ENCODE measurements at places on chromosomes 11 and 22.
A peak's percentile ranks its signal among the peaks of the same experiment; 100 is the strongest.

DNA sequence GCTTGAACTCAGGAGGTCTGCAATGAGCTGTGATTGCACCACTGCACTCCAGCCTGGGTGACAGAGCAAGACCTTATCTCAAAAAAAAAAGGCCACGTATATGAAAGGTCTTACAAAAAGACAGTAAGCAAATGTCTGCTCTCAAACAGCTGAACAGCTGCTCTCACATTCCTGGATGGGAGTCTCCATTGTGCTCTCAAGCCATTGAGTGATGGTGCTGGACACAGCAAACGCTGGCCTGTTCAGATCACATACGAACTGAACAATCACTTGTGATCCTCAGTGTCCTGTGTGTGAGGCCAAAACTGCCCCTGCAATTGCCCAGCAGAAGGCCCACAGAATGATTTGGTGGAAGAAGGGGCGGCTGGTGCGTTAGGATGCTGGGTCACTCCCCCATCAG, 34.4 kb upstream of the YWHAH start:
- no peak for DNase-seq

- no peak for DNase-seq
These were observed 2.1 kb downstream of the KIF18A start for GRCh38 chr11:28105869-28106268.

DNA sequence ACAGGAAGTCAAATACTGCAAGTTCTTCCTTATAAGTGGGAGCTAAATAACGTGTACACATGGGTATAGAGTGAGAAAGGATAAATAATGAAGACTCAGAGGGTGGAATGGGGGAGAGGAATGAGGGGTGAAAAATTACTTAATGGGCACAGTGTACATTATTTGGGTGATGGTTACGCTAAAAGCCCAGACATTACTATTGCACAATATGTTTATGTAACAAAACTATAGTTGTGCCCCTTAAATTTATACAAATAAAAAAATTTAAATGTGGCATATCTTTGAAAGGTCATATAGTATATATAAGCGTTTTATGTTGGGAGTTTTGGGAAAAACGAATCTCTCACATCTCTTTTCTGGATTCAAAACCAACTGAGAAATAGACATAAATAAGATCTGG, 96.1 kb downstream of the KIF18A start:
- no peak for DNase-seq

DNA sequence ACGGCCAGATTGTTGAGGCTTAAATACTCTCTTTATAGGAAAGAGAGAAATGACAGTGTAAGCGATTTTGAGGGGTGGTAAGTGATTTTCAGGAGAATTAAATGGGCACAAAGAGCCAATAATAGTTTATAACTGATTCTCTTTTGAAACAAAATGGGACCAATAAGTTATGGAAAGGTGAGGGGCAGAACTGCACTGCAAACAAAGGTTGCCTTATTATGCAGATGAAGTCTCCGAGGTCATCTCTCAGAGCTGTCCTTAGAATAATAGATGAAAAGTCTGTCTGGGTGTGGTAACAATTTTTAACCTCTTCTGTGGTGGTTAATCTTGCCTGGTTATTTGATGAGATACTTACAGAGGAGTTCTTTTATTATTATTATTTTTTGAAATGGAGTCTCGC, 14.7 kb upstream of the CRTAM start:
- DNase-seq = no peak

DNA sequence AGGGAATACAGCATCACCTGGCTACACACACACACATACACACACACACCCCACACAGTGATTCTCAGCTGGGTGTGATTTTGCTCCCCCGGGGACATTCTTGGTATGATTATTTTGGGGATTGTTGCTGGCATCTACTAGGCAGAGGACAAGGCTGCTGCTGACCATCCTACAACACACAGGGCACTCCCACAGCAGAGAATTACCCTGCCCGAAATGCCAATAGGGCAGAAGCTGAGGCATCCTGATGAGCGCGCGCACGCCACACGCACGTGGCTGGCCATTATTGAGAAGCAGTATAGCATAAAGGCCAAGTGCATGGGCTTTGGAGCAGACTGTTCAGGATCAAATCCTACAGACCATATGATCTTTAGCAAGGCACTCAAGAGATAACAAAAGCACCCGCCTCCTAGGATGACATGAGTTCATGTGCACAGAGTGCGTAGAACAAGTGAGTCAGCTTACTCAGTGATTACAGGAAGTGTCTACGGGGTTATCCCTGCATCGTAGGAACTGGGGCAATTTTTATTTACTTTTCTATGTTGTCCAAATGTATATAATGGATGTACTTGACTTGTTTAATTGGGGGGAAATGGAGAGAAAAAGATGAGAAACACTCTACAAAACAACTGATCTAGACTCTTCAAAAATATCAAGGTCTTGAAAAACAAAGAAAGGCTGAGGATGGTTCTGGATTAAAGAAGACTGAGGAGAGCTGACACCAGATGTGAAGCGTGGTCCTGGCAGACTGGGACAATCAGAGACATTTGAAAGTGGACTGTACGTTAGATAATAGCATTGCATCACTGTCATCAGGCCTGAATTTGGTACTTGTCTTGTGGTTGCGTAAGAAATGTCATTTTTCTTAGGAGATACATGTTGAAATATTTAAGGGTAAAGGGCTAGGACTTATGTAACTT, 7.2 kb upstream of the EHD1 start:
- no peak for DNase-seq

DNA sequence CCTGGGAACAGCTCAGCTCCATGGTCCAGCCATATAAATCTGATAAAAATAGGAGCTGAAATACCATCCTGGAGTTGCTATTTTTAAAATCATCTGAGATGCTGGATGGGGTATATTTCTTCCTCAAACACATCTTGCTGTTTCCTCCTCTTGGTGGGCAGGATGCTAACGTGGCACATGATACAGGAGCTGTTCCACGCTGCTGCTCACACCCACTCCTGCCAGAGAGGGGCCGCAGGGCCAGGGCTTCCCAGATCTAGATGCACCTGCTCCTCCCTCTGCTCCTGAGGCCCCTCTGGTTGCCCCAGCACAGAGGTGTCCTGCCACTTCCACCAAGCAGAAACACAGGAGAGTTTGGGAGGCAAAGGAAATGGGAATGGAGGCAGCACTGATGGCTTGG, 3.3 kb upstream of the ST3GAL4 start:
- no peak for DNase-seq

- no peak for DNase-seq
These were observed 2.6 kb downstream of the TBC1D10A start for GRCh38 chr22:30324014-30324730.

DNA sequence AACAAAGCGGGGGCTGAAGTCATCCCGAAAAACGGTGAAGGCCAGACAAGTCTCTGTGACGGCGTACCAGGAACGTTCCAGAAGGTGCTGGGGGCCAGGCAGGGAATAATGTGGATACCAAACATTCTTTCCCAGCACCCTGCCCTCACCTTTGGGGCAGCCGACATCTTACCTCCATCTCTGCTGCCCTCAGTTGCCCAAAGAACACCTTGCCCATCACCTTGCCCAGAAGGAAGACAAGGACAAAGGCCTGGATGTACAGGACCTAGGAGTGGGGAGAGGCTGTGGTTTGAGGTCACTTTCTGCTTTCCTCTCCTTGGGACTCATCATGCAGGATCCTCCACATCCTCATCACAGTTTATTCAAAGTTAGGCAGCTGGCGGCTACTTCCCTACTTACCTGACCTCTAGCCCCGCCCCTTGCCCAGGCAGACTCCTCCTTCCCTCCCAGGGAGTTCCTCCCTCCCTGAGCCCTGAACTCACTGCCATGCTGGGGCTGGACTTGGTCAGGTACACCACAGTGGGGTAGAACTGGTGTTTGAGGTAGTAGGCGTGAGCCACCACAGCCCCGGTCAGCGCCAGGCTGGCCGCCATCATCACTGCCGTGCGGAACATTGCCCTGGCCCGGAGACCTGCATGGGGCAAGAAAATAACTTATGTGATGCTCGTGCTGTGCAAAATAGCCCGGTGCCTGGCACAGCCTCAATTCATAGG, 1.2 kb downstream of the SYVN1 start:
- peak; percentile 80 for DNase-seq

DNA sequence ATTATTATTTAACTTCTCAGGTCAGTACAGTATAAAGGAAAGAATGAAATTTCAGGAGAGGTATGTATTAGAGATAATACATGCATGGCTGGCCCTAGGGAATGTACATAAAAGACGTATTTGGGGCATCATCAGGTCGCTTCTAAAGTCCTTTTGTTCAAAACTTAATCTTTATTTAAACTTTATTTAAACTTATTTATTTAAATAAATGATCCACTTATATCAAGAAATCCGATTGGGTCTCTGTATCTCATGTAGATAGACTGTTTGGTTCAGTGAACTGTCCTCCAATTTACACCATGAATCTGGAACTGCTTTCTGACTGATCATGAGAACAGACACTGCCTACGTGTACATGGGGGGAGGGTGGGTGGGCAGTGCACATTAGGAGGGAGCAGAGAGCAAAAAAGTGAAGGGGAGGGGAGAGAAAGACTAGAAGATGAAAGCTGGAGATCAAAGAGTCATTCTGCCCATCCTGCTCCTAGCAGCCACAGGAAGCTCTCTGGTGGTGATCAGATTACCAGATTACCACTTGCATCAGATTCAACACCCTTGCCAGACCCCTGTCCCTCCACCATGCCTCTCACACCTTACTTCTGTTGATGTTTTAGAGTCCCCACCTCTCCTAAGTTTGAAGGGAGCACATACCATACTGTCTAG, 92.1 kb upstream of the MTMR2 start:
- no peak for DNase-seq

- no peak for DNase-seq
These were observed 66.8 kb downstream of the TCF20 start for GRCh38 chr22:42203609-42204008.

GRCh38 chr22:36088292-36088691, 59.7 kb upstream of the RBFOX2 start:
- DNase-seq = no peak

- no peak for DNase-seq
These were observed 2.1 kb upstream of the LRFN4 start for GRCh38 chr11:66854729-66855211.

DNA sequence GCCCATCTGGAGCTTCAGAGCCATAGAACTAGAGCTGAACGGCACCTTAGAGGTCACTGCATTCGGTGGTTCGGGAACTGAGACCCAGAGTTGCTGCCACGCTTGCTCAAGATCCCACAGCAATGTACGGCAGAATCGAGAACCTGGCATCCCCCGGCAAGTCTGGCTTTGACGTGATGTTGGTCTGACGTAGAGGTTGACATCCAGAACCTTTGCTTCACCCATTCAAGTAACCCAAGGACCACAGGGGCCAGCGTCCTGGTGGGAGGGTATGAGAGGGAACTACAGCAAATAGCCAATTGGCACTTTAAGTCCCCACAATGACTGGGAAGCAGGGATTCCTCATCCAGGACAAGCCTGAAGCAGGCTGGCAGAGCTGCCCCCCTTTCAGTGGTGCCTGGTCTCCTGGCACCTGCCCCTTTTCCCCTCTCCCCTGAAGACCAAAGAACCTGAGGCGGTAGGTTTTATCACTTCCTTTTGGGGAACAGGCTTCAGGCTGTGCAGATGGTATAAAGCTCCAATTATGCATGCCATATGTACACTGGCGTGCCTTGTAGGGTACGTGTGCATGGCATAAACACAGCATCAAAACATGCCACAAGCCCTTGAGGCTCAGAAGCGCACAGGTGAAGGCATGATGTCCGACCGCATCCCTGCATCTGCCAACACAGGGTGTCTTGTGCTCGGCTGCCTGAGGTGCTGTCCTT, 15.3 kb upstream of the TEF start:
- DNase-seq = no peak

- DNase-seq = no peak
These were observed 180.6 kb upstream of the MTMR2 start for GRCh38 chr11:96104496-96104895.

DNA sequence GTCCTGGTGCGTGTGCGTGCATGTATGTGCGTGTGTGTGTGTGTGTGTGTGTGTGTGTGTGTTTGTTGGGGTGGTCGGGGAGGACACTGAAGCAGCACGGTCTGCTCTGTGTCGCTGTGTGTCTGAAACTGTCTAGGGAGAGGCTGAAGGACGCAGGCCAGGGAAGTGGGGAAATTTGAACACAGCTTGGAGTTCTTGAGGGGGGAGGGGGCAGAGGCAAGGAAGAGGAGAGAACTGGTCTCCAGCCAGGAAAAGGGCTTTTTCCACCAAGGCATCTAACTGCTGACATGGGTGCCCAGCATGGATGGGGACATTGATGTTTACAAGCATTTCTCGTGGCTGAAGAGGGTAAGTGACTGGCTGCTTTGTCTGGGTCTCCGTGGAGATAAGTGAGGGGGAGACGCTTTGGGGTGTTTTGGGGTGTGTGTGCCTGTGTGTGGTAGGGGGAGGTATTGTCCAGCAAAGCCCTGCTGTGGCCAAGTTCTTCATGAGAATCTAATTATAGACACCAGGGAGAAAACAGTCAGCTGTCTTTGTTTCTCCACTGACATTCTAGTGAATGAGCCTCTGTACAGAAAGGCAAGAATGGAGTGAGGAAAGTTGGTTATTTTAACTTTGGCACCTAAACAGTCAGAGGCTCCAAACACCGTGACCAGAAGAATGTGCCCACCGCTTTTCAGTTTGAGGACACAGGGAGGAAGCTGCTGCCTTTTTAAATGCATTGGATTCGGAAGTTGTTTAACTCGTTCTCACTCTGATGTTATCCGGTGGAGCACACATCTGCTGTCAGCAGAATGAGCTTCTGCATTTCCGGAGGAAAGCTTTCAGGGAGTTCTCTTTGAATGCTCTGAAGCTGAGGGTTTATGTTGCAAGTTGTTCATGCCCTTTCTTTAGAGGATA, 63.7 kb downstream of the PPFIBP2 start:
- peak; percentile 73 for DNase-seq

DNA sequence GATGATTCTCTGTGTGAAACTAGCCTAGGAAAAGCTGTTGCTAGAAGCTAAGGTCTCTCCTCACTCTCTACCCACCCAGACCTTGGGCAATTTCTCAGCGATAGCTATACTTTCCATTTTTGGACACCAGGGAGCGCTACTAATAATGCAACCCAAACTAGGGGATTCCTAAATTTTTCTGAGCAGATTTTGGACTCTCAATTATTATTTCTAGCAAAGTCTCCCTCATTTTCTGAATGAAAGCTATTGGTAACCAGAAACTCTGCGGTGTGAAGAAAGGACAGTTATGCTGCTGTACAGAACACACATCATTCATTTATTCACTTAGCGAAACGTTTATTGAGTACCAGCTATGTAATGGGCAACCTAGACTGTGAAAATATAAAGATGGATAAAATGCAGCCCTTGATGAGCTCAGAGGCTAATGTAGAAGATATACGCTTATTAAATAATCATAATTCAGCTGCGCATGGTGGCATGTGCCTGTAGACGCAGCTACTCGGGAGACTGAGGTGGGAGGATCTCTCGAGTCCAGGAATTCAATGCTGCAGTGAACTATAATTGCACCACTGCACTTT, 6.1 kb upstream of the STIM1 start:
- DNase-seq = no peak

DNA sequence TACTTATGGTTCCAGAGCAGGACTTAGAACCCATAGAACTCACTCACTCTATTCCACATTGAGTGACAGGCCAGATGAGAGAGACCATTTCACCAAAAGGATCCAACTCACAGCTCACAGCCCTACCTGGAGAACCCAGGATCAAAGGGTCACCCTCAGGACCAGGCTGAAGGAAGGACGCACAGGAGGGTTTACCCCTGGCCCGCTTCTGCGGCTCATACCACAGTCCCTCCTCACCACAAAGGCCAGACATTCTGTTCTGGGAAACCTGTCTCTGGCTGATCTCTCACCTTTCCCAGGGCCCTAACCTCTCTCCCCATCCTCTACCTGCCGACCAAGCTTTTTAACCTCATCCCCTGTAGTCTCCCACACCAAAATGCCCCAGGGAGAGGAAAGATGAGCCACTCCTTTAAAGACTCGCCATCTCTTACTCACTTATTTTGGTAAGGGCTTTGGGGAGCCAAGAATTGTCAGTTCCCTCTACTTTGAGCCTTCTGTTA, 4.7 kb downstream of the FOSL1 start:
- DNase-seq = peak; percentile 20

All from left lung (tissue), 14 donors.